Esophagus squamous epithelium (tissue), 5 donors: ENCODE measurements at places on chromosomes 1 and 21.

- DNase-seq: no peak
Measured at GRCh38 chr1:24793447-24794129, 48.3 kb downstream of the CLIC4 start.

DNA sequence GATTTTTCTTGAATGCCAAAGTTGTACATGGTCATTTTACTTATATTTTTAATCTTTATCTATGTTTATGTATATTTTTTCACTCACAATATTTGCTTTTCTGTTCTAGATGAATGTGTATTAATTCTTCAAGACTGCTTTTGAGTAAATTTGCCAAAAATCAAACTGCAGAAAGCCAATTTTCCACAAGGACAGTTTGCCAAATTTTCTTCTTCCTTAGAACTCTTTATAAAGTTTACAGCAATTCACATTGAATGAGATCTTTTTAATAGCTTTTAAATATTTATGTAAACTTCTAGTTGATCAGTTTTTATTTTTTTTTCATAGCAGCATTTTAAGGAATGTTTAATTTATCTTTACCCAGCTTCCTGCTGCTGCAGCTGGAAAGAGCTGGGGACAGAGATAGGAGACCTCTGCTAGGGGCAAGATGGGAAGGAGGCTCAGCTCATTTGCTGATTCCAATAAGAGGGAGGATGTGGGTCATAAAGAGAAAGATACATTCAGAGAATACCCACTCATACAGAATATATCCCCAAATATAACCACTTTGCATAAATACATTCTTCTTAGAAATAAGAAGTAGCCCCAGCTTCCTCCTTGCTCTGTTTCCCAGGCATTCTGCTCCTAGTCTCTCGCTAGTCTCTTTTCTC is 93.0 kb downstream of the ODF2L start:
- DNase-seq: no peak

GRCh38 chr1:7705908-7706216 is 65.2 kb upstream of the VAMP3 start:
- no peak for DNase-seq

- no peak for DNase-seq
Measured at GRCh38 chr1:155729031-155729898, 40.4 kb downstream of the DAP3 start.

DNA sequence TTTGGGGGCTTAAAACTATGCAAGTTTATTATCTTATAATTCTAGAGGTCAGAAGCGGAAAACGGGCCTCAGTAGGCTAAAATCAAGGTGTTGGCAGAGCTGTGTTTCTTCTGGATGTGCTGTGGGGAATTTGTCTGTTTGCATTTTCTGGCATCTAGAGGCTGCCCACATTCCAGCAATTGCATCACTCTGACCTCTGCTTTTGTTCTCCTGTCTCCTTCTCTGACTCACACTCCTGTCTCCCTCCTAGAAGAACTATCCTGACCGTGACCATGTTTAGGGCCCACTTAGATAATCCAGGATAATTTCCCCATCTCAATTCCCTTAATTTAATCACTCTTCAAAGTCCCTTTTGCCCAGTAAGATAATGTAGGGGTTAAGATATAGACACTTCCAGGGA is 127.4 kb upstream of the DEPDC1 start:
- DNase-seq: no peak

GRCh38 chr1:89755591-89755990 is 65.2 kb upstream of the LRRC8D start:
- no peak for DNase-seq

- no peak for DNase-seq
Measured at GRCh38 chr1:167447521-167448136, 70.7 kb downstream of the CD247 start.

DNA sequence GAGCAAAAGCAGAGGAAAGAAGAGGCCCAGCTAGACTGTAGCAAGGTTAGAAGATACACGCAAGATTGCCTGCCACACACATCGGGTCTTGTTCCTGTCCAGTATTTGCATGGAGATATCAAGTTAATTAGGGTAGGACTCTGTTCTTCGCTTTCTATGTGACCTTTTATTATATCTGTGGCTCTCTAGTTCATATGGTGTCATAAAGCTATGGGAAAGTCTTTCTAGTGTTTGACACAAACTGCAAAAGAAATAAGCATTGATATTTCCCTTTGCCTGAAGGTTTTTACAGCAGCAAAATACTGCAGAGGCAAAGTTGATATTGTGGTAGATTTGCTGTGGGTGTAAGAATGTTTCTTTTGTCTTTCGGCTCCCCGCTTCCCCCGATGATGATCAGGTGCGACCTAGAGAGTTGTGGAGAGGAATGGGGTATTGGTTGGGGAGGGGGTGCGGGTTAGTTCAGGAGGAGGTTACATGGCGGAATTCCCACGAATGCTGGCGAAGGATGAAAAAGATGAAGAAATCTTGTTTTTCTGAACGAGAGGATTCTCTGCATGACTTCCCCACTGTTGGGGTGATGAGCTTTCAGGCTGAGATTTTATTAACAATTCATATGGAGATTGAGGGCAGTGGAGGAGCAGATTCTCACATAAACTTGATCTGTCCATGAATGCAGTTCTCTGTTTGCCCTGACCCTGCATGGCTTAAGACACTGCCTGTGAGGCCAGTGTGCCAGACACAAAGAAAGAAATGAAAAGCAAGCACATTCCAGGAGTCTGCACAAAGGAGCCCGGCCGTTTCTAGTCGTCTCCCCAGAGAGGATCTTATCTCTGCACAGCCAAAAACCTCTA is 550.2 kb downstream of the USP25 start:
- DNase-seq: no peak

DNA sequence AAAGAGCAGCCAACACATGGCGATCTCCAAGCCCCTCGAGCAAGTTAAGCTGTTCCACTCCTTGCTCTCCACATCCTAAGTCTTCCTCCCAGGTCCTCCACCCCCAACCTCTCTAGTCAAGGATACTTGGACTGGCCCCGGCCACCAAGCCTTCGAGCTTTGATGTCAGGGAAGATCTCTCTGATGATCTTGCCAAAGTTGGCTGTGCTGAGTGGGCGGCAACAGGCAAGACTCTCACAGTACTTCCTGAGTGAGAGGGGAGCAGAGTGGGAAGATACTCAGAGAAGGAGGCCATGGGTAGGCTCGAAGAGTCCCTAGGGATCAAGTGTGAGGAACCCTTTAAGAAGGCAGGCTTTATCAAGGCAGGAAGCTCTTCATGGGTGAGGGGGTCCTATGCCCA is 2.8 kb downstream of the RFX5 start:
- DNase-seq: no peak

DNA sequence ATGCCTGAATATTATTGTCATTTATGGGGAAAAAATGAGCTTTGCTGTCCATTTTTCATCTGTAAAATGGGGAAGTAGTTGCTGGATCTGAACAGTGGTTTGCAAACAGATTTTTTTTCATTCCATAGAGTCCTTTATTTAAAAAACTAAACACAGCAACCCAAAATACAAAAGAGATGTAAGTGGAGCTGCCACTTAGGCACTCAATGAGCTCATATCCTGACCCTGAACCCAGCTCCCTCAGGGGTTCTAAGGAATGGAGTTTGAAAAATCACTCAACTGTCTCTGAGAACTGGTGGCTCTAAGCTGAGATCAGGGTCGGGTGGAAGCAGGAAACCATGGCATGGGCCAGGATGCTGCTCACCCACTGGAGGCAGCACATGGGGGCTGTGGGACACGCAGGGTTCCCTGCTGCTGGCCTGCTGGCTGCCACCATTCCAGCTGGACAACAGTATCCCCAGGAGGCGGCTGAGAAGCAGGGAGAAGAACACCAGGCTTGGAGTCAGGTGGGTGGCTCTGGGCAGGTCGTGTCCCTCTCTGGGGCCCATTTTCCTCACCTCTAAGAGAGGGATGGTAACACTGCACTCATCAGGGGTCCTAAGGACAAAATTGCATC is 9.6 kb upstream of the ECE1 start:
- DNase-seq: no peak

DNA sequence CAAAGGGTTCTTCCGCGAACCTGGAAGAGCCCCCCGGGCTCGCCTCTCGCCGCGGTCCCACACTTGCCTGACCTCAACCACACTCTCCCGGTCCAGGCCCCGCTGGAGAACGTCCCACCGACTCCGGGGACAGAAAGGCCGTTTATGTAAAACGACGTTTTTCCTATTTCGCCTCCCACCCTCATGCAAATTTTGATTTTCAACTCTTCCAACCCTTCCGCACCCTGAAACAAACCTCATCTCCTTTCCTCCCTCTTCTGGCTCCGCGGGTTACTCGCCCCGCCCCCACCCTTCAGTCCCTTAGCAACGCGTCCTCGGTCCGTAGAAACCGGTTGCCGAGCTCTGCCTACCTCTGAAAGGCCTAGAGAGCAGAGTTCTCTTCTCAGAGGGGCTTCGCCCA is at the start of gene C1orf141:
TSS of gene C1orf141 (minus strand) at position 276 of the 400 bp plus-strand sequence. CDS start 7,730 bp downstream, outside the sequence.
- no peak for DNase-seq

DNA sequence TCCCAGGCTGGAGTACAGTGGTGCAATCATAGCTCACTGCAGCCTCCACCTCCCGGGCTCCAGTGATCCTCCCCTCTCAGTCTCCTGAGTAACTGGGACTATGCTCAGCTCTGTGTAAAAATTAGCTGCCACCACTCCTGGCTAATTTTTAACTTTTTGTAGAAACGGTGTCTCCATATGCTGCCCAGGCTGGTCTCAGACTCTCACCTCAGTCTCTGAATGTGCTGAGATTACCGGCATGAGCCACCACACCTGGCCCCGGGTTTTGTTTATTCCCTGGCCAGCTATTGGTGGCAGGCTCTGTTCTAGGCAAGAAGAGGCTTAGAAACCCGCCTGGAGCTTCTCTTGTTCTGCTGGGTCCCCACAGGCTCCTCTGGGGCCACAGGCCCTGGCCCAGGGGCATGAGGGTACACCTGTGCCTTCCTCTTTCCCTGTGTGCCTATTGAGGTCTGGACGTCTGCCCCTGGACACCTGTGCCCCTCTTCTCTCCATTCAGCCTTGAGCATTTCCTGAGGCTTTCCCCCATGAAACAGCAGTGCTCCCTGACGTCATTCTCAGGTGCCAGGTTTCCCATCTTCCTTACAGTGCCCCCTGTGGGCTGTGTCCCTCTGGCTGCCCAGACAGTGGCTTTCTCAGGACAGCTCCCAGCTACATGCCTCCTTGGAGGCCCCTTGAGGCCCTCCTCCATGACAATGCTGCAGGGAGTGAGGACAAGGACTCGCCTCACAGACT is 57.5 kb downstream of the PCP4 start:
- no peak for DNase-seq

- DNase-seq: no peak
Measured at GRCh38 chr1:91165033-91165654, 143.3 kb upstream of the ZNF644 start.

DNA sequence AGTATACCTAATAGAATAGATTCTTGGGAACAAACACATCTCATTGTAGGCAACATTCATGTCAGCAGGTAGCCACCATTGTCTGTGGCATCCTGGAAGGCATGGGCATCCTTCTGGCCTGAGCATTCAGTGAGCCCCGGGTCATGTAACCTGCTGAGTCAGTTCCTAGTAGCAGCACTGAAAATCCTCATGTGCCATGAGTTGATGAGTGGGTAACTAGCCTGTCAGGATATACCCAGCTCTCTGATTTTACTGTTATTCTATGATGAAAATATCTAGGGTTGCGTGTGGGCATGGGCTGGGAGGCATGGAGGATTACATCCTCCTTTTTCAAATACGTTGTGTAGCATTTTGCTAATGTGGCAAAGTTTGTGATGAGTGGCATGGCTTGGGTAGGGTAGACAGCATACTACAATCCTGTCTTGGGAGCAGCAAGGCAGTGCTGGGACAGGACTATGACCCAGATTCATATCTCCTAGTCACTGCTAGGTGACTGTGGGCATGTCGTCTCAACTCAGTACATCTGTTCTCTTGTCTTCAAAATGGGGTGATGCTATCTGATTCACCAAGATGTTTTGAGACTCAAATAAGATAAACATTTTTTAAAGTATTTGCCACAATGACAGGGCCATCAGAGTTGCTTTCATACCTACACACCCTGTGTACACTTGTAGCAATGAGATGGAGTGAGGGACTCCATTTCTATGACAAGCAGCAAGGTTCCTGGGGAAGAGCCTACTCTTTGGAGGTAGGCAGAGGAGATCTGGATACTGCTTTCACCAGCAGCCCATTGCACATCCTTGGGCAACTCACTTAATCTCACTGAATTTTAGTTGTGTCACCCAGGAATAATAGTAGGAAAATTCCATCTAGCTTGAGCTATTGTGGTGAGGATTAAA is 62.5 kb downstream of the CD58 start:
- no peak for DNase-seq

DNA sequence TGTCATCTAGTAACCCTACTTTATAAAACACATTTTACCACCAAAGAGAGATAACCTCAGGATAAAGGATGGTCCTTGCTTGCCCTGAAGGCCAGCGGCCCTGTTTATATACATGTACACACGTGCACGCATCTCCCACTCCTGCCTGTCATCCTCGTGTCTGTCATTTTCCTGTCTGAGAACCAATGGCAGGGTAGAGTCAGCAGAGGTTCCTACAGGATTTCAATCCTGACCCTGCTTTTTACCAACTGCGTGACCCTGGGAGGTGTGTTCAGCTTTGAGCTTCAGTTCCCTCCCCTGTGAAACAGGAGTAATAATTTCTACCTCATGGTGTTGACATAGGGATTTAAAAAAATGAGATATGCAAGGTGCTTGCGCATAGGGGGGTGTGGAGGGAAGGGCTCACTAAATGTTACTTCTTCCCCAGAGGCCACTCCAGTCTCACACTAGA is 12.3 kb upstream of the RASSF5 start:
- no peak for DNase-seq

- no peak for DNase-seq
Measured at GRCh38 chr1:58248791-58249190, 297.7 kb downstream of the OMA1 start.

DNA sequence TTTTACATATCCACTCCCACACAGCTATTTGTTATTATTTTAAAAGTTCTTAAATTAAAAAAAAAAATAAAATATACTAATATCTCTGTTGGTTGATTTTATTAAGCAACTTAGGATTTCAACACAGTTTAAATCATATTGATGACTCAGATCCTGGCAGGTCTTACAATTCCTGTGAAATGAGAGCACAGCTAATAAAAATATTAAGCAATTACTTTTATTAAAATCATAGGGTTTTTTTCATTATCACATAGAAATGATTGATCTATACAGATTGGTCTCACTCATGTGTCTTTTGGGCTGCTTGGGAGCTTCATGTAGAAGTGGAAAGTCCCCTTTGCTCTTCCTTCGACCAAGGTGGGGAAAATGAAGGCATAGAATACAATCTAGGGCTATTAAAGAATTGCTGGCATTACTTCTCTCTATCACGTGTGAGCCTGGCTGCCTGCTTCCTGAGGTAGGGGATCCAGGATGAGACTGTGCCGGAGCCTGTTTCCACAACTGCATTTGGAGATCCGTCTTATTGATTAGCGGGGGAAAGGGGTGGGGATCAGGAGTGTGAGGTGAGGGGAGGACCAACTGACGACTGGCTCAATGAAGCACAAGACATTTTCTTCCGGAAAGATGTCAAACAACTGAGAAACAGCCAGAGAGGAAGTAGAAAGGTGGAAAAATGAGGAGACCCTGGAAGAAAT is 858.0 kb downstream of the USP25 start:
- no peak for DNase-seq

GRCh38 chr21:25964015-25964414 is 206.6 kb downstream of the APP start:
- no peak for DNase-seq

- DNase-seq: no peak
Measured at GRCh38 chr1:101162736-101163735, 73.8 kb upstream of the S1PR1 start.
